Stimulated activated CD8-positive, alpha-beta memory T cell treated with anti-CD3 and anti-CD28 coated beads, Interleukin-7, amount 100 ng/mL, for 48 hours (primary cell): ENCODE measurements at places on chromosomes 5 and 9.

GRCh38 chr9:81621785-81622259 lies 67.5 kb downstream of the TLE1 start:
- no peak for DNase-seq

DNA sequence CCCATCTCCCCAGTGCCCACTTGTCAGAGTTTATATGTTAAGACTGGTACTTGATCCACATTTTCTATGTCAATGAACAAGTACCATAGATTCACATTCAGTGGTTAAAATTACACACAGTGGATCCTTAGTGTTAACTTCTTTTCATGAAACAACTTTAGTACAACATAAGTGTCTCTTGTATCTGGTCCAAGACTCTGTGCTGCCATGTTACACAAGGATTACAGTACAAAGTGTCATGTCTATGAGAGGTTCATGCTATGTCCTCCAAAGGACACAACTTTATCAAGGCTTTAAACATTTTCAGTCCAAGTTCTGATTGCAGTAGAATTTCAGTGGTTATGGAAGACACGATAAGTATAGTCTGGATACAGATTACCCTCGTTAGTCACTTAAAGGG lies 13.3 kb upstream of the VLDLR start:
- no peak for DNase-seq

DNA sequence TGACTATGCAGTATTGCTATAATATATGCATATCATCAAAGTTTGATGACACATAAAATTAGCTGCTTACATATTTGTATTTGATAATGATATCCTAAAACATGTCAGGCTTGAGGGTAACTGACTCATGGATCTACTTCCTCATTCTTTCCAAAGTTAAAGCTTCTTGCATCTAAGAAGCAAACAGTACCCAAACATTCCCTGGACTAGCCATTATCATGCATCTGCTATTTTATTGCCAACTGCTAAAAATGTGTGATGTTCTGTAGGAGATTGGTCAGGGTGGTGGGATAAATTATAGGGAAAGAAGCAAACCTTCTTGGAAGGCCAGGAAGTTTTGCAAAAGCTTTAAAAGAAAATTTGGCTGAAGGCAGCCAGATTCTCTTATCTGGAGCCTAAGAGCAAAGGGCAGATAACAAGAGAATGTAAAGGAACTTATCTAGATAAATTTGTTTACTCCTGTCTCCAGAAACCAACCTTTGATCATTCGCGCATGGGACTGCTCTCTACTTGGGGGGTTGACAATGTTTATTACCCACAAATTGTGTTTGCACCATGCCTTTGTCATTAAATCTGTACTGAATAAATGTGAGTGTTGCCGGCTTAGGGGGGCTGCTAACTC lies 604.1 kb upstream of the TLE4 start:
- DNase-seq: no peak

DNA sequence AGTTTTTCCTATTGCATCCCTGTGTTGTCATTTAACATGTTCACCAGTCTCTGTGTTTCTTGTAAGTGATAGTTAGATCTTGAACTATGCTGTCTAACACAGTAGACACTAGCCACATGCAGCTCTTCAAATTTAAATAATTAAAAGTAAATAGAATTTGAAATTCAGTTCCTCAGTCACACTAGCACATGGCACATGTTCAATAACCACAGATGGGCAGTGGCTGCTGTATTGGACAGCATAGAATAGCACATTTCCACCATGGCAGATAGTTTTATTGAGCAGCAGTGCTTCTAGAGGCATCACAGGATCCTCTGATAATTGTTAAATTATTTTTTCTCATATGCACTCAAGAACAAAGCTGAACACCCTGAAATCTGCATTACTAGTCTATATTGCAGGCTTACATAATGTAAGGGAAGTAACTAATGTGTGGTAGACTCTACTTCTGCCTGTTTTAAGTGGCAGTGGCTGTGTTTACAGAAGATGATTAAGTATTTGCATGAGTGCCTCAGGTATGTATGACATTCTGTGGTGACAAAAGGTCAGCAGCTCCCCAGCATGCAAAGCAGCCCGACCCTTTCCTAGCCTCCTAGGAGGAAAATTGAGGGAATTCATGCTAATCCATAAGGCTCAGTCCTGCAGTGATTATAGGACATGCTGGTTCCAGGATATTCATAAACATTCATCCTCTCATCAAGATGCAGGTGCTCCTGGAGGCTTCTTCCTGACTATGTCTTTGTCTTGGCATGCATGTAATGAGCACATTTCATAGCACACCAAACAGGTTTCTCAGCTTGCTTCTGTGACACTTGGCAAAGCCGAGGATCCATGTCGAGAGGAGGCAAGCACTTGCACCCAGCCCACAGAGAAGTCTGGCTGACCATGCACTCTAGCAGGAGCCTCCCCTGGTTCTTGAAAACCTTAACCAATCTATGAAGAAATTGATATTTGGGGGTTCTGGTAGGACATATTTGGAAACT lies 45.5 kb downstream of the SH3RF2 start:
- no peak for DNase-seq

GRCh38 chr9:125372441-125373226 lies 111.0 kb downstream of the GAPVD1 start:
- DNase-seq: no peak

- no peak for DNase-seq
These were observed 104.8 kb upstream of the TBC1D2 start for GRCh38 chr9:98360176-98360708.

- no peak for DNase-seq
These were observed 266.1 kb downstream of the NDUFS4 start for GRCh38 chr5:53826504-53826903.

DNA sequence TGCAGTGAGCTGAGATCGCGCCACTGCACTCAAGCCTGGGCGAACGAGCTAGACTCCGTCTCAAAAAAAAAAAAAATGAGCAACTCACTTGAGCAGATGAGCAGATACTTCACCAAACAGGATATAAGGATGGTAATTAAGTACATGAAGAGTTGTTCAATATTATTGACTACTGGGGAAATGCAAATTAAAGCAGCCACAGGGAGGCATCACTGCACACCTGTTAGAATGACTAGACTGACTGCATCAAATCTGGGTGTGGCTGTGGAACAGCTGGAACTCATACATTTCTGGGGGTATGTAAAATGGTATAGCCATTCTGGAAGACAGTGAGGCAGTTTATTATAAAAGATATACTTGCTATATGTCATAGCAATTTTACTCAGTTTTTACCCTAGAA lies 93.0 kb downstream of the WNK2 start:
- DNase-seq: no peak

GRCh38 chr9:108469654-108470053 lies 386.1 kb downstream of the ACTL7B start:
- no peak for DNase-seq

DNA sequence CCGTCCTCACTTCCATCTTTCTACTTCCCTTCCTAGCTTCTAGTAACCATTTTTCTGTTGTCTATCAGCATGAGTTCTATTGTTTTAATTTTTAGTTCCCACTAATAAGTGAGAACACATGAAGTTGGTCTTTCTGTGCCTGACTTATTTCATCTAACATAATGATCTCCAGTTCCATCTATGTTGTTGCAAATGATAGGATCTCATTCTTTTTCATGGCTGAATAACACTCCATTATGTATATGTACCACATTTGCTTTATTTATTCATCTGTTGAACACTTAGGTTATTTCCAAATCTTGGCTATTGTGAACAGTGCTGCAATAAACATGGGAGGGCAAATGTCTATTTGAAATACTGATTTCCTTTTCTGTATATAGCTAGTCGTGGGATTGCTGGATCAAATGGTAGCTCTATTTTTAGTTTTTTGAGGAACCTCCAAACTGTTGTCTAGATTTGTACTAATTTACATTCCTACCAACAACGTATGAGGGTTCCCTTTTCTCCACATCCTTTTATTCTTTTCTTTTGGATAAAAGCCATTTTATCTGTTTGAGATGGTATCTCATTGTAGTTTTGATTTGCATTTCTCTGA lies 50.3 kb downstream of the NSD1 start:
- DNase-seq: no peak

DNA sequence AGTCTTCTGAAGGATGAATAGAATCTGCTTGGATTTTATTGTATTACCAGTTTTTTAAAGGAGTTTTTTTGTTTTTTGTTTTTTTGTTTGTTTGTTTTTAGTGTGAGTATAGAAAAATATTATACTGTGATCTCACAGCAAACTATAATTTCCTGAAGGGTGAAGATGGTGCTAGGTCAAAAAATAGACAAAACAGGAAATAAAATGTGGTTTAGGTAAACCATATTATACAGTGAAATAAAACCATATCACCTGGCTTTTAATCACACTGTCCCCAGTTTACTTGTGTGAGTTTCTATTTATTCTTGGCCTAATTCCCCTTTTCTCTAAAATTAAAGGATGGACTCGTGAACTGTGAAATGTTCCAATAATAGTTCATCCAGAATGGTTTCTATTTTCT lies 841.3 kb upstream of the CTNND2 start:
- no peak for DNase-seq

- no peak for DNase-seq
These were observed 135.9 kb downstream of the ZSWIM6 start for GRCh38 chr5:61467766-61468482.

DNA sequence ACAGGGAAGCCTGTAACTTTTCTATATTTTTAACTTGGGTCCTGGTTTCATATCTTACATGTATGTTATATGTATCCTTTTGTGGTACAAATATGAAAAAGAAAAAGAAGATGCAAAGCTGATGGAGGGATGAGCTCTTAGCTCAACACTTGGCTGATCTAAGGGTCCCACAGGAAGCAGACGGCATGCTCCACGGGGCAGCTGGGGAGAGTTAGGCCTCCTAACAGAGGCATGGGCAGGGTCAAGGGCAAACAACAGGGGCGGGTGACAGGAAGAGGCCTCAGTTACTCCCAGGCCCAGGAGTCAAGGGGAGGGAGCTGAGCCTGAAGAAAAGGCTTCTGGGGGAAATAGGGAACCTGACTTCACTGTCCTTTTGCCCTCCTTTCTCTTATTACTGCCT lies 287.2 kb downstream of the ZSWIM6 start:
- no peak for DNase-seq

- DNase-seq: no peak
These were observed 162.0 kb upstream of the SEMA6A start for GRCh38 chr5:116736671-116737070.

GRCh38 chr9:34272101-34272541 lies 56.9 kb downstream of the KIF24 start:
- DNase-seq: no peak

DNA sequence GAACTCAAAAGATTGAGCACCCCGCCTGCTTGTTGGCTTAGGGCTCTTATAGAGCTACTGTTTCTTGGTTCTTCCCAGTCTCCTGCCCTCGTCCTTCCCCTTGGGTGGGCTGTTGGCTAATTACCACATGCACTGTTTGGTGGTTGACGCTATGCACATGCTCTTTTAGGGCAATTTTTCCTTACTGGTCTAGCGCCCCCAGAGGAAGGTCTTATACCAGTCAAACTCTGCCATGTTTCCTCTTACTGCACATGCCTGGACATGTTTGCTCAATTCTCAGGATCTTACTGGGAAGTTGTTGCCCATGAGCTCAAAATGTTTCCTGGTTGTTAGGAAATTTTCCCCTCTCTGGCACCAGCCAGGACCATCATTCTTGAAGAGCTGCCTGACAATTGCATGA lies 101.9 kb downstream of the SLC28A3 start:
- no peak for DNase-seq

DNA sequence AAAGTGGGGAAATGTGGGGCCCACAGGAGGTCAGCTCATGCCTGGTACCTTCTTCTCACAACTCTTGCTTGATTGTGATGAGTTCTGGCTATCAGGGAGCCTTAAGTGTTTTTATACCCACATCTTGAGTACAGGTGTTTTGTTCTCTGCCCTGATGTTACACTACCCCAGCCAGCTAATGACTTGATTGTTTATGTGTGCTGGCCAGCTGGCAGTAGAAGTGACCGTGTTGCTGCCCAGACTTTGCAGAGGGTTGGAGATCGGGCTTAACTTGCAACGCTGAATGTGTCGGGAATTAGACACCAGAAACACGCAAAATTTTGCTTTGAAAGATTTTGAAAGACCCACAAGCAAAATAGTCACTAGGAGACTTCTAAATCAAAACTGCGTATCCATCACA lies 16.9 kb upstream of the ZDHHC11B start:
- DNase-seq: no peak

- DNase-seq: no peak
These were observed 208.9 kb upstream of the SLC30A5 start for GRCh38 chr5:68884883-68885282.

DNA sequence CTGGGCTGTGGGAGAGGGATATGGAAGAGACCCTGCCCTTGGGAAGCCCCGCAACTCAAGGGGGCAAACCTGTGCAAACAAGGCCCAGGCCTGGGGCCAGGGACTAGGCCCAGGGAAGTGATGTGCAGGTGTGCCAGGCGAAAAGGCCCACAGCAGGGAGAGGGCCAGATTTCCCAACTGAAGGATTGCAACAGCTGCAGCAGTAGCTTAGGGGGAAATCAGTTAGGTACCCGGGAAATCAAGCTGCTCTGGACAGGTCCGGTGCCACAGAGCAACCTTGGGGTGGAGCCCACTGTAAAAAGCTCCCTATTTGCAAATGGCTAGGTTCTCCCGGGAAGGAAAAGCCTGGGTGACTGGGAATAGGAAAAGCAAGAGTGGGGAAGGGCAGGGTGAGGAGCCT lies 10.4 kb downstream of the GRIN1 start:
- DNase-seq: no peak

DNA sequence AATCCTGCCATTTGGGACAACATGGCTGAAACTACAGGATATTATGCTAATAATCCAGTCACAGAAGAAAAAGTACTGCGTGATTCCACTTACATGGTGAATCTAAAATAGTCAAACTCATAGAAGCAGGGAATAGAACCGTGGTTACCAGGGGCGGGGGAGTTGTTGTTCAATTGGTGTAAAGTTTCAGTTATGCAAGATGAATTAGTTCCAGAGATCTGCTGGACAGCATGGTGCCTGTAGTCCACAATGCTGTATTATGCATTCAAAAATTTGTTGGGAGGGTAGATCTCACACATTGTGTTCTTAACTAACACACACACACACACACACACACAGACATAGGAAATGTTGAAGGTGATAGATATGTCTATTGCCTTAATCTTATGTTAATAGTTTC lies 480.5 kb downstream of the DMRT2 start:
- DNase-seq: no peak

- DNase-seq: no peak
These were observed 48.8 kb downstream of the RAPGEF1 start for GRCh38 chr9:131690941-131691573.

GRCh38 chr5:155455791-155456514 lies 442.4 kb downstream of the KIF4B start:
- DNase-seq: no peak

- peak; percentile 46 for DNase-seq
These were observed 958 bp upstream of the NFIL3 start for GRCh38 chr9:91424403-91425176.

DNA sequence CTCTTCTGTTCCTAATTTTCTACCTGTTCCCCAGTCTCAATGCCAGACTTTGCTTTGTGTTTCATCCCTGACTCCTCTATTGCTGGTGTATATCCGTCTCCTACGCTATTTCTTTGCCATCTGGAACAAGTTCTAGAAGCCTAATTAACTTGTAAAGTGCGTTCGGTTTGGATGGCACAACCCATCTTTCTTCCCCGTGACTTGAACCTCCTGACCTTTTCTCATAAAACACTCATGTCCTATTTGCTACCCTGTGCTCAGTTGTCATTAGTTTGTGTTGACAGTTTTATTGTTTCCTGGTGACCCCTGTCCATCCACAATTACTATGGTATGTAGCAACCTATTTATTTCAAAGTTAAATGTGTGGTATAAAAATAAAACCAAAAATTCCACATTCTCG lies 323.5 kb downstream of the TLE4 start:
- DNase-seq: no peak

GRCh38 chr5:173973616-173973969 lies 15.4 kb upstream of the C5orf47 start:
- no peak for DNase-seq
